ENCODE measurements at places on chromosomes 2 and 18. TPM values are rescaled to one million over a fixed set of nuclear protein-coding genes. Genes with fewer than 3 reads are reported as not detected.

- DNase-seq, result no peak
Measured at GRCh38 chr18:76232779-76233178, 262.3 kb downstream of the ZNF516 start.

GRCh38 chr2:238158018-238158508, 707 bp upstream of the ERFE start:
- DNase-seq, result no peak

DNA sequence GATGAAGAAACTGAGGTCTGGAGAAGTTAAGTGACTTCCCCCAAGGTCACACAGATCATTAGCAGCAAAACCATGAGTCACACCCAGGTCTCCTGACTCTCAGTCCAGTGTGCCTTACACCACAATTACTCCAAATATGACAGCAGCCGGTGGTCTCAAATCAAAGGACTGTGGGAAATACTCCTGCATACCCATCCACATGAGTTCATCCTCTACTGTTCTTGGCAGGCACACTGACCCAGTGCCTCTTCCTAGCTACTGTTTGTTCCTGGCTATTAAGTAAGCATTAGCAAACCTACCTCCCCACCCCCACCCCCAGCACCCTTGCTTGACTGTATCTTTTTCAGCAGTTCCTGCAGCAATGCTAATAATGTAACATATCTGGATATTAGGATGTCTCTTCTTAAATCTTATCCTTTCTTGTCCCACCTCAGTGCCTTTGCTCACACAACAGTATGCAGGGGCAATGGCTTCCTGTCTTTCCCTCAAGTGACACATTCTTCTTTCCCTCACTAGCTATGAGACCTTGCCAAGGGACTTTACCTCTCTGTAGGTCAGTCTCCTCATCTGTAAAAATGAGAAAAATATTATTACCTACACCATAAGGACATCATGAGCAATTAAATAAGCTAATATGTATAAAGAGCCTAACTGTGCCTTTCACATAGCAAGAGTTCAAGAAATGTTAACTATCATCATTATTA, 46.2 kb downstream of the FAM98A start:
- DNase-seq, result no peak

DNA sequence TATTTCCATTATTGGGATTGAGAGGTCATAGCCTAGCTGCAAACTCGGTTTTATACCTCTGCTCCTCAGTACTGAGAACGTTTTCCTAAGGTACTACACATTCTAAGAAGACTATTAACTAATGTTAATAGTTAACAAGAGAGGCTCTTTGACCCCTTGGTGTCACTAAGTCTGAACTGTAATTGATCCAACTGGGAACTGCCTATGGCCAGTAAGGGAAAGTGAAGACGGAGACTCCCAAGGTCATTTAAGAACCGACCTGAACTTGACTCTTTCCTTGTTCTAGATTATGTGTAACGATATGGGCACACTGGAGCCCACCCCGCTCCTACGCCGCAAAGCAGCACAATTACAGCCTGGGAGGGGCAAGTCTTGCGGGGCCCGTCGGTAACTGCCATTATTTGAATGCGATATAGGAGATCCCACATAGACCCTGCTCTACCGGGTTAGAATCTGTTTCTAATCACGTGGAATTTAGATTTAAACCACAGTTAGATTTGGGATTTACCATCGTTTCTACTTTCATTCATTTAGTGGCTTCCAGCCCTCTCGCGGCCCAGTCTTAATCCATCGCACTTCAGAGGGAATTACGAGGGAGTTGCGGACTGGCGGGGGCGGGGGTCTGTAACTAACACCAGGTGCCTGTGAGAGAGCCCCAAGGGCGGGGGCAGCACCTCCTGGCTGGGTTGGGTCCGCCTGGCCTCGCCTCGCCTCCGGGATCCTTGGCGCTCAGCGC, 84.1 kb upstream of the EPB41L3 start:
- DNase-seq, result no peak

DNA sequence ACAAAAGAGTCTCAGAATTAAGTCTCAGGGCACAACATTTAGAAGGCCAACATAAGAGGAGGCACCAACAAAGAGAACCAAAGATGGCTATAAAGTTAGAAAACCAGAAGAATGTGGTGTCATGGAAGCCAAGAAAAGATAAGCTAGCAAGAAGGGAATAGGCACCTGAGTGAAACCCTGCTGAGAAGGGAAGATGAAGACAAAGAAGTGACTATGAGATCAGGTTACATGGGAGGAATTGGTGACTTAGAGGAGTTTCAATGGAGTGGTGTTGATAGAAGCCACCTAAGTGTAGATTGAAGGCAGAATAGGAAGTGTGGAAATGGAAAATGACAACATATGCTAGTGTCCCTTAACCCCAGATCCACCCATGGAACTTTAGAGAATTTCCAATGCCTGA, 327.6 kb upstream of the KCNJ3 start:
- no peak for DNase-seq

DNA sequence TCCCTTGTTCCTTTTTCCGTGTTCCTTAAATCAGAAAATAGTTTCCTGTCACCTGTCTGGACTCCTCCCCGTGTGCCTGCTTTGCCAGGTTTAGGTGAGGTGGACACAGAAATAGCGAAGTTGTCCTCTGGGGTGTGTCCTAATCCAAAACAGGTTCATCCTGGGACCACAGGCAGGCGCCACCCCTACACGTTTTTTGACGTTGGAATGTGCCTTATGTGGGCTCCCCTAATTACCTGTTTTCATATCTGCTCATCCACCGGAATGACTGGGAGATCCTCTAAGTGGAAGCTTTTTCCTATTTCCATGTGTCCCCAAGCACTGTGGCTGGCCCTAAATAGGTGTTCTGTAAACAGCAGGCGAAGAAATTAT, 49.0 kb upstream of the PAIP2B start:
- DNase-seq, result no peak

- no peak for DNase-seq
Measured at GRCh38 chr18:48030616-48031480, 100.4 kb upstream of the SMAD2 start.

DNA sequence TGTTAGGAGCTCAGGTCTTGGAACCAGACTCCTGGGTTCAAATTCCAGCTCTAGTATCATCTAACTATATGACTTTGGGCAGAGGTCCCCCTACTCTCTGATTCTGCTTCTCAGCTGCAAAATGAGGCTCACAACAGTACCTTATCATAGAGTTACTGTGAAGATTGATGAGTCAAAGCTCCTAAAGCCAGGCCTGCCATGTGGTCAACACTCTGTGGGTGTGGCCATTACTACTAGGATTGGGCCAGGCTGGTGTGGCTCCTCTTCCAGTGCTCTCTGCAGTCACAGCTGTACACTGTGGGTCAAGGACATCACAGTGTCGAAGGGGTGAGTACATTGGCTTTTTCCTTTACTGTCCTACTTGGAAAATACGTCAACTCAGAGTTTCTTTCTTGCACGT, 22.6 kb downstream of the CAPN13 start:
- no peak for DNase-seq

DNA sequence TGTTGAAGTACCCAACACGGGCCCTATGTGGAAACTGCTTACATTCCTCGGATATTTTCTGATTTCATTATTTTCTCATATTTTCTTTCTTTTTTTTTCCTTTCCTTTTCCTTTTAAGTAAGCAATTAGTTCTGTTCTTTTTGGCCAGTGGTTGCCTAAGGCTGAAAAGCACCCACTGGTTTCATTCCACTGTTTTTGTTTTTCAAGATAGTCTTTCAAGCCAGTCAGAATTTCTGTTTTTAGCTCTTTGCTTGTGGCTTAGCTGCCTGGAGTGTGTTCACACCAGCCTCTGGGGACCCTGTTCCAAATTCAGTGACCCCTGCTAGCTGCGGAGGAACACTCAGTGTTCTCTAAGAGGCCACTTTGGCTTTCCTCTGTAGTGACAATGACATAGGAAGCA, 73.6 kb downstream of the NRP2 start:
- no peak for DNase-seq

DNA sequence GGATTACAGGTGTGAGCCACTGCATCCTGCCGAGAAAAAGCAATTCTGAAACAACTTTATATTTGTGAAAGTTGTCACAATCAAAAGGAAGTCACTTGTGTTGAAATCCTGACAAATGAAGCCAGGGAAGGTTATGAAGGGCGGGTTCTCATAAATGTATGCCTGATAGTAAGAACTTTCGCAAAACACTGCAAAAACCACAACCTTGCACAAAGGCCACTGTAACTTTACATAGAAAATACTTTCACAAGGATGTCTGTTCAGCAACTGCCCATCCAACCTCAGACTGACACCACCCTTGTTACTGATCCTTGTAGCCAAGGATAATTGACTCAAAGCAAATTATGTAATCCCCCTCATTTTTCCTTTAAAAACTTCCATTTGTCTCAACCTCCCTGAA, 90.6 kb downstream of the SLC4A3 start:
- DNase-seq, result no peak

DNA sequence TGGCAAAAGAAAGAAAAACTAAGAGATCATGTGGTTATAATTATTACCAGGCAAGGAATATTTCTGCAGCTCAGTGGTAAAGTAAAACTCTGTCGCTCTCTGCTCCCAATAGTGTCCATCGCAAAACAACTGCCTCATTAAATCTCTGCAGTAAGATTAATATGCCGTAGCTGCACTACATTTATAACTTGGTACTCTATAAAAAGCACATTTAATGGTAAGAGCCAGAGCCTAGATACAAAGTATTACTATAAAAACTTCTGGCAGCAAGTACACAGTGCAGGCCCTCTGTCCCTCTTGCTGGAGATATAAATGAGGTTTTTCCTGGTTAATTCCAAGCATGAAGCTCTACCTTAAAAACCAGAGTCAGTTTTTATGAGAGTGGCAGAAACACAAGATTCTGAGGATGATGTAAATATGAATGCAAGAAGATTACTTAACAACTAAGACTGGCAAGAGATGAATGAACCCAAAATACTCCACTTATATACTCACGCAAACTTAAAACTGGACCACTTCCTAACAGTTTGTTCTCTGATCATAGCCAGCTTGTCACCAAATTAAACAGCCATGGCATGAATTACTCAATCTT, 25.5 kb downstream of the ZNF521 start:
- no peak for DNase-seq

DNA sequence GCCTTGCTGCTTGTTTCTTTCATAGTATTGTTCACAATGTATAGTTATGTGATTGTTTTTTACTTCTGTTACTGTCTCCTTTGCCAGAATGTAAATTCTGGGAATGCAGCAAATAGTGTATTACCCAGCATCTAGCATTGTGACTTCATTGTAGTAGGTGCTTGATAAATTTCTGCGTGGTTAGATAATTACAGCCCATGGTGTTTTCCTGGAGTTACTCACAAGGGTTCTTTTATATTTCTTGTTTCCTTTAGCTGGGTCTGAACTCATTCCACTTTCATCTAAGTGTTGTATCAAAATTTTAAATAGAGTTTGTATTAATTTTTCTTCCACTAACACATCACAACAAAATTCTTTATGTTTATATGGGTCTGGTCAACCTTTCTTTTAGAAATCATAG, 132.6 kb downstream of the MAP4K4 start:
- no peak for DNase-seq

DNA sequence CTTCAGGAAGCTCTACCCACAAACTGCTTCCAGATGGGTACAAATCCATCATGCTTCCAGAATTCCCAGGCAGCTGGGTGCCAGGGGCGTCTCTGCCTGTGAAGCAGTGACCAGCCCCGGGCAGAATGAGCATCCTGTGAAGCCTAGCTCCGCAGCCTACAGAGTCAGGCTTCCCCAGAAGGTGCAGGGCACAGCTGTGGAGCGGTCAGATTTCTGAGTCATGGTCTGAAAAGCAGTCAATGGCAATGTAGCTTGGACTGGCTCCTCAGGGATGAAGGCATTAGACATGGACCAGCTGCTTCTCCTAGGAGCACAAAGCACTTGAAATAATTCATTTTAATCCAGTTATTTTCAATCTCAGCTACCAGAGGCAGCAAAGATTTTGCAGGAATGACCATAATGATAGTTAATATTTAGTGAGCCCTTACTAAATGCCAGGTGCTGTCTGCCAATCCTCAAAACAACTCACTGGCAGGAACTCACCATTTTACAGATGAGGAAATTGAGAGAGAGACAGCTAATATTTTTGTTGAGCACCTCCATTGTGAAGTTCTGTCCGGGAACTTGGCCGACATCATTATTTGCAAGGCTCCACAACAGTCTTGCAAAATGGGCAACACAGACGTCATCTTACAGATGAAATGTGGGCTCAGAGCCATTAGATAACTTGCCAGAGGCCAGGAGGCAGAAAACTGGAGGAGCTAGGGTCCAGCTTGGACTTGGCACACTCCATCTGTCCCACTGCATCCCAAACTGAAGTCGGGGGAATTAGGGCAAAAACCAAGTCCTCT, 31.7 kb downstream of the ACMSD start:
- DNase-seq, result no peak

- DNase-seq, result no peak
Measured at GRCh38 chr2:191165176-191165643, 14.4 kb upstream of the STAT4 start.

DNA sequence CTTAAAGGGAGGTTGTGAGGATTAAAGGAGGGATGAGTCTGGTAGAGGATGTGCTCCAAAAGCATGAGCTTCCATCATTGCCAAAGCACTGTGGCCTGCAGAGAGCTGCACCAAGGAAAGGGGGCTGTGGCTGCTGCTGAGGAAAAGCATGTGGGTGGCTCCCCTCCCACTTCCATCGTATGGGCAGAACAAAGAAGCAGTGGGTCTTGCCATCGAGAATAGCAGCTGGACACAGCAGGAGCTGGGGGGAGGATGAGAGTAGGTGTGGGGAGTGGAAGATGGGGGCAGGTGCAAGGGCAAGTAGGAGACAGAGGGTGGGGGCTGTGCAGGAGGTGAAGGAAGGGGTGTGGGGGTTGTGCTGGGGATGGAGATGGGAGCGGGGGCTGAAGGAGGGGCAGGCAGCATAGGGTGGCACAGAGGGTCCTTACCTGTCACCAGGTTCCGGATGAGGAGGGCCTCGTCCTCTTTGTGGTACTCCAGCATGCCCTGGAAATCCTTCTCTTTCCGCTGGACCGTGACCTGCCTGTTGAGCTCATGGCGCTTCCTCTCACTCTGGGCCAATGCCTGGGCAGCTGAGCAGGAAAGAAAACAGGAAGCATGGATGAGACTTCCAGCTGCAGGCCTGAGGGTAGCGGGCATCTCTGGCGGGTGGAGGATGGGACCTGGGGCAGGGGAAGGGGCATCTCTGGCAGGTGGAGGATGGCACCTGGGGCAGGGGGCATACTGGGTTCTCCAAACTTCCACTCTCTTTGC, 33.6 kb upstream of the ACAA2 start:
- DNase-seq, result no peak

GRCh38 chr2:164622338-164623106, 1.2 kb upstream of the GRB14 start:
- DNase-seq, result no peak

The RAD51AP2 gene
- total RNA-seq, result not detected

The G6PC2 gene
- total RNA-seq, result not detected

The SGO2 gene
- total RNA-seq, result 5.4 TPM

The HMSD gene
- total RNA-seq, result not detected

The NEURL3 gene
- total RNA-seq, result not detected

The GALNT14 gene
- not detected for total RNA-seq

The RAB6C gene
- total RNA-seq, result not detected

The ABCA12 gene
- total RNA-seq, result not detected

The CGREF1 gene
- not detected for total RNA-seq

The TCF4 gene
- total RNA-seq, result 16.5 TPM

The C2orf42 gene
- 22.7 TPM for total RNA-seq

The TWIST2 gene
- total RNA-seq, result not detected

All from natural killer cell (primary cell).